ENCODE measurements at places on chromosomes 3 and 15.

GRCh38 chr3:9007213-9007612, 43.9 kb upstream of the RAD18 start:
- no peak for DNase-seq

- DNase-seq = no peak
These were observed 38.6 kb downstream of the ACAA1 start for GRCh38 chr3:38098376-38098723.

DNA sequence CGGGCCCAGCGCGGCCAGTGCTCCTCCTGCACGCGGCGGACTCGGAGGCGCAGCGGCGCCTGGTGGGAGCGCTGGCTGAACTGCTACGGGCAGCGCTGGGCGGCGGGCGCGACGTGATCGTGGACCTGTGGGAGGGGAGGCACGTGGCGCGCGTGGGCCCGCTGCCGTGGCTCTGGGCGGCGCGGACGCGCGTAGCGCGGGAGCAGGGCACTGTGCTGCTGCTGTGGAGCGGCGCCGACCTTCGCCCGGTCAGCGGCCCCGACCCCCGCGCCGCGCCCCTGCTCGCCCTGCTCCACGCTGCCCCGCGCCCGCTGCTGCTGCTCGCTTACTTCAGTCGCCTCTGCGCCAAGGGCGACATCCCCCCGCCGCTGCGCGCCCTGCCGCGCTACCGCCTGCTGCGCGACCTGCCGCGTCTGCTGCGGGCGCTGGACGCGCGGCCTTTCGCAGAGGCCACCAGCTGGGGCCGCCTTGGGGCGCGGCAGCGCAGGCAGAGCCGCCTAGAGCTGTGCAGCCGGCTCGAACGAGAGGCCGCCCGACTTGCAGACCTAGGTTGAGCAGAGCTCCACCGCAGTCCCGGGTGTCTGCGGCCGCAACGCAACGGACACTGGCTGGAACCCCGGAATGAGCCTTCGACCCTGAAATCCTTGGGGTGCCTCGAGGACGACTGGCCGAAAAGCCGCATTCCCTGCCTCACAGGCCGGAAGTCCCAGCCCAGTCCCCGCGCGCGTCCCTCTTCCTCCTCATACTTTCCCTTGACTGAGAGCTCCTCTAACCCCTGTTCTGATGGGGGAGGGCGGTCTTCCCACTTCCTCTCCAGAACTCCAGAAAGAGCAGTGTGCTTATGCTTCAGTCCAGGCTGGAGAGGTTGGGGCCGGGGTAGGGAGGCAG, 1.4 kb upstream of the IL17RC start:
- DNase-seq = peak; percentile 62

GRCh38 chr3:55611121-55611520, 124.0 kb upstream of the WNT5A start:
- DNase-seq = no peak

GRCh38 chr3:139448104-139448503, 28.2 kb downstream of the RBP2 start:
- DNase-seq = no peak

- peak; percentile 10 for DNase-seq
These were observed 5.8 kb upstream of the DIS3L start for GRCh38 chr15:66287461-66288057.

DNA sequence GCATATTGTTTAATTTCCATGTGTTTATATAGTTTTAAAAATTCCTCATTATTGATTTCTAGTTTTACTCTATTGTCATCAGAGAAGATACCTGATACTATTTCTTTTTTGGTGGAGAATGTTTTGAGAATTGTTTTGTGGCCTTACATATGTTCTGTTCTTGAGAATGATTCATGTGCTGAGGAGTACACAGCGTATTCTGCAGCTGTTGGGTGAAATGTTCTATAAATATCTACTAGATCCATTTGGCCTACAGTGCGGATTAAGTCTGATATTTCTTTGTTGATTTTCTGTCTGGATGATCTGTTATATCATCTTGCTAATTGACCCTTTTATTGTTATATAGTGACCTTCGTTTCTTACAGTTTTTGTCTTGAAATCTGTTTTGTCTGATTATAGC, 109.7 kb downstream of the UBE2E2 start:
- DNase-seq = no peak

DNA sequence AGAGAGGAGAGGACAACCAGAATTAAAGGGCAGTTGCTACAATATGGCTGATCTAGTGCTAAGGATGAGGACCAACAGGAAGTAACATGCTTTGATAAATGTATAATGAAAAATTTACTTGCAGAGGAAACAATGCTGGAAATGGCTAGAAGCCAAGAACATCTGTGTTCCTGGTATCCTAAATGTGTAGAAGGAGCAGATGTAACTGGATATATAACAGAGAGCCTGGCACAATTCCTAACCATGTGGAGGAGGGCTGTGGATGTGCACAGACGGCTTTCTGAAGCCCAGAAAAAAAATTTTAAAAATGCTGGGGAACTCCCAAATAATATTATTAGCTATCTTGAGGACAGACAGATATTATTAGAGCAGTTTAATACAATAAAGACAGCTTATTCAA, 159.4 kb upstream of the GBE1 start:
- no peak for DNase-seq

DNA sequence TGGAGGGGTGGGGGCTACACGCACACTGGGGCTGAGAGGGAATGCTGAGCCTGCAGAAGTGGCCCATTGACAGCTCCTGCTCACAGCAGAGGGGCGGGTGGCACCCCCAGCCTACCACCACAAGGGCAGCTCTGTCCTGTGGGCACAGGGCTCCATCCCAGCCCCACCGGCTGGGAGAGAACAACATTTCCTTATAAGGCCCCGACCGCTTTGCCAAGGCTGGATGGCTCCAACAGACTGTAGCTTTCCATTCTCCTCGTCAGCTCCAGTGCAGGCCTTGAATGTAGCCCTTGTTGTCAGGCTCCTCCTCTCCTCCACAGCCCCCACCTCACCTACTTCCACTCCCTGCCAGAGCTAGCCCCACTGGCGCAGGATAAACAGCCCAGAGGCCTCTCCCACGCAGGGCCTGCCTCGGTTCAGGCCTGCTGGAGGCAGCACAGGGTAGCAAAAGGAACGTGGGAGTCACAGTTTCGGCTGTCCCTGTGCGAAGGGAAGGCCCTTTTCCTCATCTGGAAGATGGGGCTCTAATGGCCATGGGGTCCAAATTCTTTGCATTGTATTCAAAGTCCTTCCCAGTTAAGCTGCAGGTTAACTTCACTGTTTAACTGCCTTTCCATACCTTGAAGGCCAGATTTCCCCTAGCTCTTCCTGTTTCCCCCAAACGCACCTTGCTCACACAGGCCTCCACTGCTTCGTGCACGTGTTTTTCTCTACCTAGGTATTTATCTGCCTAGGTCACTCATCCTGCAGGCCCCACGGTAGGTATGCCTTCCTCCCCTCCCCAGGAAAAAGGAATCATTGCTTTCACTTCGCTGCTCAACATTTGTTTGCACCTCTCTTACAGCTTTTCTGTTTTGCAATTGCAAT, 101.6 kb upstream of the LPP start:
- DNase-seq = no peak

- DNase-seq = no peak
These were observed 9.6 kb downstream of the MCM2 start for GRCh38 chr3:127607675-127608361.

DNA sequence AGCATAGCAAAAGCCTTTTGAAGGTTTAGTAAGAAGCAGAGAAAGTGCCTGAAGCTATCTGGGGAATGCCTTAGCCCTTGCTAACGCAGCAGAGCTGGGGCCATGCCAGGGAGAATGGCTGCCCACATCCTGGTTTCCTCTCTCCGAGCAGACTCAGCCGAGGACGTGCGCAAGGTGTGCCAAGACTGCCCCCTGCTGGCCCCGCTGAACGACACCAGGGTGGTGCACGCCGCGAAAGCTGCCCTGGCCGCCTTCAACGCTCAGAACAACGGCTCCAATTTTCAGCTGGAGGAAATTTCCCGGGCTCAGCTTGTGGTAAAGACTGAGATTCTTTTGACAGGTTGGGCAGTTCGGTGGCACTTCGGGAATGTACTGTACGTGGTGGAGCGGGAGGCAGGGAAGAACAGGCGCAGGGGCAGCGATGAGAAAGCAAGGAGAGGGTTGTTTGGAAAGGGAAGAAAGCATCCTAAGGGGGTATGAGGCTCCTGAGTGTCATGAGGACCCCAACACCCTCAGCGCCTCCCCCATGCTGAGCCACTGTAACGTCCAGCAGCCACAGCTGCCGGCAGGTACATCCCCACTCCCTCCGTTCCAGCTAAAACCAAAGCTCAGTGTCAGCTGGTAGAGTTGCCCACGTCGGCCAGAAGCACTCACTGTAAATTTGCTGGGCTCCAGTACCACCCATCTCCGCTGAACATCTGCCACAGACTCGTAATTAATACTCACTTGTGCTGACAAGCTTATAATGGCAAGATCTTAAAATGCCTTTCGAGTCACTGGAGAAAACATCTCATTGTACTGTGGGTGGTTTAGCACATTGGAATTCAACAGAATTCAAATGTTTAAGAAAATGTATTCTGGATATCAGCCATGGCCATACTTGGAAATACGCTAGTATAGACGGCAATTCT, 4.4 kb downstream of the AHSG start:
- DNase-seq = peak; percentile 88

DNA sequence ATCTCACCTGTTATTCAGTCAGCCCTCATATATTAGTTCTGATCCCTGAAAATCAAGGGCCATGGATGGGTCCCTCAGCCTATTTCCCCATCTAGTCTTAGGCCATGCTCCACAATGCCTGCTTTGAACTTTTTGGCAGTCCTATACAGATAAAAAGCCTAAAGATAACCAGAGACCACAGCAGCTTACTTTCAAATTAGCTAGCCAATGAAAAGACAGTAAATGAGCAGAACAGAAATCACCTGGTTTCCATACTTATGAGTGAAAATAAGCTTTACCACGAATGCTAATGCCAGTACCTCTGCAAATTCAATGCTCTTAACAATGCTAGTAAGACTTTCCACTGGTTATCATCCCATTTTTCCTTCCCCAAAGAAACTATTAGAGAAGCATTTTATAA, 141.6 kb upstream of the SPRED1 start:
- DNase-seq = no peak

GRCh38 chr3:36201546-36201945, 178.8 kb upstream of the STAC start:
- DNase-seq = no peak

GRCh38 chr15:95458721-95459120, 871.8 kb upstream of the NR2F2 start:
- no peak for DNase-seq

- no peak for DNase-seq
These were observed 79.8 kb downstream of the LIPC start for GRCh38 chr15:58511599-58511987.

- DNase-seq = no peak
These were observed 107.9 kb upstream of the DLG1 start for GRCh38 chr3:197406266-197406665.

DNA sequence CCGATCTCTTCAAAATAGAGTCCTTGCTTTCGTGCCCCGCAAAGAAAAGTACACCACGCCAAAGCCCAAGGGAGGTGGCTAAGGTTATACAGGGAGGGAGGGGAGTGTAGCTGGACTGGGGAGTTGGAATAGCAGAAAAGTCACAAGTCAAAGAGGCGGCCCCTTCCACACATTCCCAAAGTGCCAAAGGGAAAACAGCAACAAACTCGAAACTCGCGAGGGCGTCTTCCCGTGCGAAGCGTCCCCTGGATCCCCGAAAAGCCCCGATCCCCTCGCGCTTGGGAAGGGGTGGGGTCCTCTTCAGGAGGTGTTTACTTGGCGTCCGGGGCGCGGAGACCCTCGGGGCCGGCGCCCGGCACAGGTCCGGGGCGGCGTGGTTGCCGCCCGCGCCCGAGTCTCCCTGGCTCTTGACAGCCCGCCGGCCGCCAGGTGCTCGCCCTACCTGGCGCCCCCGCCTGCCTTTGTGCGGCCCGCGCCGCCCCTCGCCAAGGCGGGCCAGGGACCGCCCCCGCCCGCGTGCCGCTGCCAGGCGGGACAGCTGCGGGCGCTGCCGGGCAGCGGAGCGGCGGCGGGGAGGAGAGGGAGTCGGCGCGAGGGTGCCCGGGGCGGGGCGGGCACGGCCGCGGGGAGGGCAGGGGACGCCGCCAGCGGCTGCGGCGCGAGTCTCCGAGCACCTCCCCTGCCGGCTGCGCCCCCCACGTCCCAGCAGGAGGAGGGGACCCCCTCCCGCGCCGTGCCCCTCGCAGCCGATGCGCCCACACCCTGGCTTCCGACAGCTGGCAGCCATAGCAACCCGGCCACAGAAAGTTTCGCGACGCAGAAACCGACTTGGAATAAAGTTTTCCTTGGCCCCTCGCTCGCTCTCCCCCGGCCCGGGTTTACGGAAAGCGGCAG, 966 bp downstream of the MYO1E start:
- no peak for DNase-seq

- DNase-seq = no peak
These were observed 5.1 kb downstream of the RCN2 start for GRCh38 chr15:76936671-76937070.

- peak; percentile 82 for DNase-seq
These were observed 551 bp downstream of the DNAJC13 start for GRCh38 chr3:132417695-132418411.

GRCh38 chr3:141530415-141530768, 43.6 kb downstream of the RASA2 start:
- peak; percentile 31 for DNase-seq

DNA sequence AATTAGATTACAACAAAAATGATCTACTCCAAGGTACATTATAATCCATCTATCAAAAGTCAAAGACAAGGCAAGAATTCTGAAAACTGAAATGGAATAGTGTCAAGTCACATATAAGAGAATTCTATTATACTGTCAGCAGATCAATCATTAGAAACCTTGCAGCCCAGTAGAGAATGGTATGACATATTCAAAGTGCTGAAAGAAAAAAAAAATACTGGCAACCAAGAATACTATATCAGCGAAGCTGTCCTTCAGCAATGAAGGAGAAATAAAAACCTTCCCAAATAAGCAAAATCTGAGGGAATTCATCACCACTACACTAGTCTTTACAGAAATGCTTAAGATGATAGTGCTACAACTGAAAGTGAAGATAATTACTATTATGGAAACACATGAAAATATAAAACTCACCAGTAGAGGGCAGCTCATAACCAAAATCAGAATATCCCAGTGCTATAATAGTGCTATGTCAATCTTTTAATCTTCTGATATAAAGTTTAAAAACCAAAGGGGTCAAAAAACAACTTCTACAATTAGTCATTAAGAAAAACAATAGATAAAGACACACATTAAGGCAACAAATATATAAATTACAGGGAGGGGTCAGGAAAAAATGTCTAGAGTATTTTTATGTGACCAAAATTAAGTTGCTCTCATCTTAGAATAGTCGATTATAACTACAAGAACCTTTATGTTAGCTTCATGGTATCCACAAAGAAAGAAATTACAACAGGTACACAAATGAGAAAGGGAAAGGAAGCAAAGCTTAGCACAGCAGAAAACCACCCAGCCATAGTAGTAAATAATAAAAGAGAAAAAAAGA, 190.7 kb upstream of the CNTN6 start:
- peak; percentile 25 for DNase-seq

GRCh38 chr3:184295771-184296170, 3.3 kb upstream of the PSMD2 start:
- no peak for DNase-seq

- DNase-seq = no peak
These were observed 612.4 kb upstream of the GRM7 start for GRCh38 chr3:6248528-6248927.

GRCh38 chr3:167940241-167940640, 155.5 kb downstream of the GOLIM4 start:
- DNase-seq = no peak

GRCh38 chr3:24985668-24986067, 442.4 kb upstream of the RARB start:
- no peak for DNase-seq

Measured in Kasumi-1 (cell line).